Activated CD4-positive, alpha-beta T cell treated with anti-CD3 and anti-CD28 coated beads, Interleukin-2, amount 50 U/mL, for 24 hours (primary cell): ENCODE measurements at places on chromosomes 16 and 17.

- no peak for DNase-seq
Measured at GRCh38 chr17:10831696-10832095, 6.2 kb downstream of the PIRT start.

GRCh38 chr16:50530277-50531236 is 17.6 kb upstream of the NKD1 start:
- DNase-seq: no peak

DNA sequence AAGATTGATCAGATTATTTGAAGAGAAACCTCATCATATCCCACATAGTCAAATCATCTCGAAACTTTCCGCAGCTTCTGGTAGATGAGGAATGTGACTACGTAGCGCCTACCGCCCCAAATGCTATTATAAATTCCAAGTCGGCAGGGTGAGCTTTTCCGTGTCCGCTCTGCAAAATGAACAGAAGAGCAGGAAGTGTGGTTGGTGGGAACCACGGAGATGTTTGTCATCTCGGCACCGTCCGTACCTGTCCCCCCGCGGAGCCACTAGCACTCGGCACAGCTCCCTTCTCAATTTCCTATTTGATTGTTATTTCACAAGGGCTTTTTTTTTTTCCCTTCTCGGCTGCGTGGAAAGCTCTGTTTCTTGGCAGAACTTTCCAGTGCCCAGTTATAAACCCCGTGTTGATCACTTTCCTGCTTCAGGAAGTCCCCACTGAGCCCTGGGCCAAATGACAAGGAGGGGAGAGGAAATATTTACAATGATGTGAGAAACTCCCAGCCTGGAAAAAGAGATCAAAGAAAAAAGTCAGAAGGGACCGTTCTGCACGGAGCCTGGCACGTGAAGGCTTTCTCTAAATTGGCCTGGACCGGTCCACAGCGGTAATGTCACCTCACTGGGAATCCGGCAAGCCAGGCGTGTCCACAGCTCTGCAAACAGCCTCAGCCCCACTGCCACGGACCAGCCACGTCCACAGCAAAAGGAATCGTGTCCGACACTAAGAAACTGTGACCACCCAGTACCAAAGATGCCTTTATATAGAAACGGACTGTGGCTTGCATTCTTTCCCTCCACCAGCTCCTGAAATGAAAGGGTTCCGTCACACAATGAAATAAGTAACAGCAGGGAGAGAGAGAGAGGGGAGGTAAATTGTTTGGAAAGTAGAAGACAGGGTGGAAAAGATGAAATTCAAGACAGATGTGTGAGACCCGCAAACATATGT is 65.0 kb downstream of the MRM3 start:
- DNase-seq: no peak

- DNase-seq: no peak
Measured at GRCh38 chr16:88705076-88705684, 1.0 kb downstream of the RNF166 start.

- no peak for DNase-seq
Measured at GRCh38 chr16:48918520-48919258, 308.7 kb upstream of the N4BP1 start.

GRCh38 chr17:28324267-28324745 is 5.3 kb downstream of the TMEM97 start:
- DNase-seq: no peak

- no peak for DNase-seq
Measured at GRCh38 chr17:56678249-56679114, 85.0 kb downstream of the NOG start.

DNA sequence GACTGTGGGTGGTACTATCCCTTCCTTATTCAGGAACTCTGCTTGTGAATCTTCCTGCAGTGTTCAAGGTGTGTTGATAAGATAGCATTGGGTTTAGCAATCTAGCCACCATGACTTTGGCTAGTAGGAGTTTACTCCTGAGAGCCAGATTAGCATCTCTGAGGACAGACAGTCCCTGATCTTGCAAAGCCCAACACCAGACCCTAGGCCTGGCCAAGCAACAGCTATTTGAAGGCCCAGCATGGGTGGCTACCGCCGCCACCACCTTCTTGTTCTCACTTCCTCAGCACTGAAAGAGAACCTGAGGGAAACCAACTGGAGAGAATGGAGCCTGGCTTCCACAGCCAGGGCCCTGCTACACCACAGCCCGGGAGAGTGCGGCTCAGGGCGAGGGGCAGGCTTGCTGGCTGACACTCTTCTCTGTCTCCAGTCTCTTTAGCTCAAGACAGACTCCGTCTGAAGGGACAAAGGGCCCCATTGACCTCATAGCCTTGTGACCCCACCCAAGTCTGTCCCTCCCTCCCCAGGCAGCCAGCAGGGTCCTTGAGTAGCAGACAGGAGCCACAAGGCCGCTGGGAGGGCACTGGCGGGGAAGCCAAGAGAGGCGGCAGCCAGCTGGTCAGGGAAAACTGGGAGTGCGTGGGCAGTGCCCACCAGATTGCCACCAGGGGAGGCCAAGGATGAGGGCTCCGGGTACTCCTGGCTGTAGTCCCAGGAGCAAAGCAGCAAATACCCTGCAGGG is 10.9 kb upstream of the ARHGAP23 start:
- no peak for DNase-seq

GRCh38 chr16:84229471-84229870 is 10.3 kb downstream of the KCNG4 start:
- no peak for DNase-seq

DNA sequence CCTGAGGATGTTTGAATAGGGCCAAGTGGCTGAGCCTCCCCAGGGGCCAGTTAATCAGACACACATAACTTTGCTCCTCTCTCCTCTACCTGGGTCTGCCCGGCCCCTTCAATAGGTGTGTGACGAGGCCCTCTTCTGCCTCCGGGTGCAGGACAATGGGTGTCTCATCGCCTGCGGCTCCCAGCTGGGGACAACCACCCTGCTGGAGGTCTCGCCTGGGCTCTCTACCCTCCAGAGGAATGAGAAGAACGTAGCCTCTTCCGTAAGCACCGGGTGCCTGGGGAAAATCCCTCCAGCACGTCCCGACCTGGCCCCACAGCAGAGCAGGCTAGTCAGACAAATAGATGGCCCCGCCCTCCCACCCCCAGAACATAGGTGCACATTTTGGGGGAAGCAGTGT is 16.1 kb upstream of the KIF19 start:
- DNase-seq: no peak

DNA sequence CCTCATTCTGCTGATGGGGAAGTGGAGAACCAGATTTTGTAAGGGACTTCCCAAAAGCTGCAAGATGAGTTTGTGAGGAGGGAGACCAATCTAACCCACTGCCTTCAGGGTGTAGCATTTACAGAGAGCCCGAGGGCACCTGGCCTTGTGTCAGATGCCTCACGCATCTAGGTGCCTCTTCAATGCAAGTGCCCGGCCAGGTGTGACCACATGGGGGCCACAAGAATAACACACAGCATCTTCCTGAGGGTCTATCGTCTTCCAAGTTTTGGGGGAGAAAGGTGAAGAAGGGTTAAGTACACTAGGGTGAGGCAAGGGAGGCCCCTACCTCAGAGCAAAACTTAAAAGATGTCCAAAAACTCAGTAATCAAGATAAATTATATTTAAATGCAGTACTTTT is 401.7 kb upstream of the CDH5 start:
- DNase-seq: no peak

DNA sequence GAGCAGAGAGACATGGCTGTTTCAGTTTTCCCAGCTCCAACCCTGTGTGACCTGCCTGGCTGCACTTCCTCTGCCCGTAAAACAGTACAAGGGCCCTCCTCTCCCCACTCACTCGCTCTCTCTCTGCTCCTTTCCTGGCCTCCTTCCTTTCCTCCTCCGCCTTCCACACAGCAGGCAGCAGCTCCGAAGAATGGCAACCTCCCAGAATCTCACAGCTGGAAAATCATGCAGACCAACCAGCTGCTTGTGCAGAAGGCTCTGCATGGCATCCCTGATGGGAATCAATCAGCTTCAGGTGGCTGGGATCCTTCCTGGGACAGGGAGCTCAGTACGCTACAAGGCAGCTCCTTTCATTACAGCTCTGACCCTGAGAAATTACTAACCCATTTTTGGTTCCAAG is 27.4 kb downstream of the TMEM132E start:
- DNase-seq: no peak

- DNase-seq: no peak
Measured at GRCh38 chr17:61296058-61296457, 103.6 kb upstream of the TBX2 start.

DNA sequence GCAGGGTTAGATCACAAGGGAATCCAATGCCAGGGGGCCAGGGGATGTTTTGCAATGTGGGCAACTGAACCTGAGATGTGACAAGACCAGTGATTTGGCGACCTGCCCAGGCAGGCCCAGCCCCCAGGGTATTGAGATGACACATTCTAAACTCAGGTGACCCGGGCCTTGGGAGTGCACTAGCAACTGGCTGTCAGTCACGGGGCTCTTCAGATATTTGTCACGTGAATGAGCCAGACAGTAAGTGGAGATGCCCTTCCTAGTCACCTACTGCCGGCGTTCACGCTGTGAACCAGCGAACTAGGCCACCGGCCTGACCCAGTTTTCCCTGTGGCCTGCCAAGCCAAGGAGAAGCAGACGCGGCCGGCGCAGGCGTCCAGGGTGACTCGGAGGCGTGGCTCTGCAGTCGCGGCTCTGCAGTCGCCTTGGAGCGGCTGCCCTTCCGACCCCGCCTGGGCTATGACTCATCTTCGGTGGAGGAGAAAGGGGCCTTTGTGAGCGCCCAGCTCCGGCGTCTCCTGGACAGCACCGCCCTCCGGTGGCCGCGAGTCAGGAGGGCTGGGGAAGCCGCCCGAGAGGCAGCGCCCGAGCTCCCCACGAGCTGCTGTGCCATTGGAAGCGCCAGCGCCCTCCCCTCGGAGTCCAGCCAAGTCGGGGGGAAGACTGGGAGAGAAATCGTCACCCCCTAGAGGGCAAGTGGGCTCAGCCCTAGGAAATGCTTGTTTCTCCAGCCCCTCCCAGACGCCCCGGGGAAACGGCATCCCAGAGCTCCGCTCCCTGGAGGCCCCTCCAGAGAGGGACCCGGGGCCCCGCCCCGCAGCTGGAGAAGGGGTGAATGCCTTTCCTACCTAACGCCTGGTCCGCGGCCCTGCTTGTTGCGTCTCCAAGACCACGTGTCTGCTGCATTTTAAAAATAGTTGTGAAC is 38.8 kb downstream of the WSB1 start:
- DNase-seq: peak; percentile 70

- DNase-seq: no peak
Measured at GRCh38 chr17:67629971-67630320, 87.8 kb upstream of the NOL11 start.

DNA sequence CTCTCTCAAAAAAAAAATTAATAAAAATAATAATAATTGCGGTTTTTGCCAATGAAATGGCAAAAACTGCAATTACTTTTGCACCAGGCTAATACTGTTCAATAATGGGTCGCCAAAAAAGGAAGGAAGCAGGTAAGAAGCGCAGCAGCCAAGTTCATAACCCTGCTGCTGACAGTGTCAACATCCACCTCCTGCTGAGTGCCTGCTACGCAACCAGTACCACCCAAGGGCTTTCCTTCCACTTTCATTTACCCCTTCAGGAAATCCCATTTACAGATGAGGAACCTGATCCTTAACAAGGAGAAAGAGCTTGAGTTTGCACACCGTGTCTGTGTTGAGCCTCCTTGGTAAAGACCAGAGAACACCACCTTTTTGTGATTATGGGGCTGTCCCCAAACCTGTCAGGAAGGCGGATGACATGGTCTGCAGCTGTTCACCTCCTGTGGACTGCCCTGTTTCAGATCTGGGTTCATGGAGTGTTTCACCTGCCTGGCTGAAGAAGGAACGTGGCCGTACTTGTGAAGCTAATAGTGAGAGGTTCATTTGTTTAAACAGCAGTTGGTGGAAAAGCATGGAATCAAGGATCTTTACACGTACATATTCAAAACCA is 378.0 kb downstream of the SLC39A11 start:
- no peak for DNase-seq

- DNase-seq: no peak
Measured at GRCh38 chr16:57115514-57116182, 23.3 kb downstream of the CPNE2 start.

DNA sequence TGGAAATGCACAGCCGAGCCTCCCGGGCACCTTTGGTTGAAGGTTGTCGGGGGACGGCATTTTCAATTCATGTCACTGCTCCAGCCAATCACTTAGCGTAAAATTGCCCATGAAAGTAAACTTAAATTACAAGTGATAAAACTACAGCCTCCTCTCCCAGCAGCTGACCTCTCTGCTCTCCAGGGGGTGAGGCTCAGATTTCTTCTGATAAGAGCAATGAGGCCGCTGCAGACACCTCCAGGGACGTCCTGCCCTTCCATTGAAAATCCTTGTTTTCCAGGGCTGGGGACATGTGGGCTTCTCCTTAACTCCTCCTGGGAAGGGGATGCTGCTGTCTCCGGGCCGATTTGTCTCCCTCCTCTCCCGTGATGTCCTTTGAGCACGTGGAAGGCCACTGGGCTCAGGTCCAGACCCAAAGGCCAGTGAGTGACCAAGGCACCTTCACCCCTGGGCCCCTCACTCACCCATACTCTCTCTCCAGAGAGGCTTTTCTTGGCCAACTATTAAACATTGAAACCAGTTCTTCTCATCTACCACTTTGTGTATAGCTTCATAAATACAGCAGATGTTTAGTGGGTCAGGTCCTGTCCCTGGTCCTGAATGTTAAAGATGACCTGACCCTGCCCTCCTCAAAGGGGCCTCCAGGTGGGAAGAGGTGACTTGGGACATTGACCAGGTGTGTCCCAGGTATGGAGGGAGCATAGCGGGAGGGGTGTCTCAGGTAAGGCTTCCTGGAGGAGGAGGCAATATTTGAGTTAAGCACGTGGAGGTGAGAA is 52.3 kb downstream of the MGAT5B start:
- no peak for DNase-seq

DNA sequence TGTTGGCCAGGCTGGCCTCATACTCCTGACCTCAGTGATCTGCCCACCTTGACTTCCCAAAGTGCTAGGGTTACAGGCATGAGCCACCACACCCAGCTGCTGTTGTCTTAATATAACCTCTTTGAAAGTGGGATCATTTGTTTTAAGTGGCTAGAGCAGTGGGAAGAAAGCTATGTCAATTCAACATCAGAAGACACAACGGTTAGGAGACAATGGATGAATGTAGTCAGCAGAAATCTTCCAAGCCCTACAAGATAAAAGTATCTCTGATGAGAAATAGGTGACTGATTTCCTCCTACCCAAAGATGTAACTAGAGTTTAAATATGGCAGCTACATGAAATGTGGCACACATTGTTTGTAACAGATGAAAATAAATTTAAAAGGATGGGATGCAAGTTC is 20.0 kb upstream of the TRIM25 start:
- DNase-seq: no peak

GRCh38 chr16:3030222-3031212 is 6.2 kb downstream of the BICDL2 start:
- no peak for DNase-seq

DNA sequence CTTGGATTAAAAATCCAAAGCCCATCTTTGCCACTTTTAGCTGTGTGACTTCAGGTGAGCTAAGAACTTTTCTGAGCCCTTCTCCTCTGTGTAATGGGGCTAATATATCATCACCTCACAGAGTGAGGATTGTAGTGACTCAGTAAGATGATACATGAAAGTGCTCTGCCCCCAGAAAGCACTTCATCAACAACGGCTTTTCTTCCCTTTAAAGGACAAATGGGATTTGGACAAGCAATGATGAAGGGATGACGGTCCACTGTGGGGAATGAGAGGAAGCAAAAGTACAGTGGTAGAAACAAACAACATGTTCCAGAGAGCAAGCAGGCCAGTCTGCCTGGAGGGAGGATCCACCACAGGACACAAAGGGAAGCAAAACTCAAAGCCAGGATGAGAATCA is 14.3 kb upstream of the TMED6 start:
- no peak for DNase-seq

- no peak for DNase-seq
Measured at GRCh38 chr17:29620271-29620670, 2.4 kb downstream of the CORO6 start.
